ENCODE measurements at places on chromosomes 1 and 21. TPM values are rescaled to one million over a fixed set of nuclear protein-coding genes. Genes with fewer than 3 reads are reported as not detected.

Gene HNRNPR
- 105 TPM for polyA plus RNA-seq

GRCh38 chr1:69994241-69994640 is 211.1 kb downstream of the LRRC40 start:
- no peak for DNase-seq

DNA sequence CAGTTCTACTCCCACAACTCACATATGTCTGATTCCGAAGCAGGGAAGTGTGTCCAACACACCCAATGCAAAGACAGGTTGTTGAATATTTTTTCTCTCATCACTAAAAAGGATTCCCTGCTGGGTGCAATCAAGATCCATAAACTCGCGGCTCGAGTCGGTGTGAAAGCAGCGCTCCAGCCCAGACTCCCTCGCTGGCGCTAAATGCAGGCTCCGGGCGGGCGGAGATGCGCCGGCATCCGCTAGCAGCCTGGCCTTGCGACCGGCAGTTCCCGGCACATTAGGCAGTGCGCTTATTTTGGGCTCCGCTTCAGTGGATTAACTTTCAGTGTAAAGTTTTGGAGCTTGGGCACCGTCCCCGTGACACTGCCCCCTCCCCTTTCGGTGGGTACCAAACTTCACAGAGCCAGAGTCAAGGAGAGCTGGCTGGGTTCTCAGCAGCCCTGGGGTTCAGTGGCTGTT is 87.7 kb upstream of the POU3F1 start:
- no peak for DNase-seq

Gene CRYAA
- not detected for polyA plus RNA-seq

Gene NBPF10
- polyA plus RNA-seq, result 1.1 TPM

Gene SPRR4
- not detected for polyA plus RNA-seq

DNA sequence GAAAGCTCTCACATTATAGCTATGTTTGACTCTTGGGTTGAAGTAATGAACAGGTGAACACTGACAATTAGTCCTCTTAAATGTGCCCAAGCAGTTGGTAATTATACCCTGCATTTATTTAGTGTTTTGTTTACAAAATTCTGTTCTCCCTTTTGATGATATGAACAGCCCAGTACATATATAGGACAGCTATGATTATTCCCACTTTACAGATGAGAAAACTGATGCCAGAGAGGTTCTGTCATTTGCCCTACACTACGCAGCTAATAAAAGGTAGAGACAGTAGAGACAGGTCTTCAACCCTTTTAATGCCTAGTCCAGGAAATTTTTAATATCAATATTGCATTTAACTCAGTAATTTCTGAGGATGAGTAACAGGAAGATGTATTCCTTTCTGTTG is 46.1 kb upstream of the DNAJC6 start:
- no peak for DNase-seq

DNA sequence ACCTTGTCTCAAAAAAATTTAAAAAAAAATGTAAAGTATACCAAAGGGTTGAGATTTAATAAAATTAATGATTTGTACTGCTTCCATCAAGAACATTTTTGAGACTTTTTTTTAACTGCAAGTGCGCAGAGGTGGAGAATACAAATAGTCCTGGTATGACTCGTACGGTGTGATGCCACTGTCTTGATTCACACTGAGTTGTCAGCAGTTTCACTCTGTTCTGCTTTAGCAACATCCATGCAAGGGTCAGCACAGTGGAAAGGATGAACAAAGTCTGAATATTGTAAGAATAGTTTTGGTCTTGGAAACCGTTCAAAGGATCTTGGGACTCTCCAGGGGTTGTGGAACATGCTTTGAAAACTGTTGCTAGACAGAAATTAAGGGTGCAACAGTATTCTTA is 40.2 kb downstream of the EXO1 start:
- no peak for DNase-seq

Gene HRNR
- not detected for polyA plus RNA-seq

DNA sequence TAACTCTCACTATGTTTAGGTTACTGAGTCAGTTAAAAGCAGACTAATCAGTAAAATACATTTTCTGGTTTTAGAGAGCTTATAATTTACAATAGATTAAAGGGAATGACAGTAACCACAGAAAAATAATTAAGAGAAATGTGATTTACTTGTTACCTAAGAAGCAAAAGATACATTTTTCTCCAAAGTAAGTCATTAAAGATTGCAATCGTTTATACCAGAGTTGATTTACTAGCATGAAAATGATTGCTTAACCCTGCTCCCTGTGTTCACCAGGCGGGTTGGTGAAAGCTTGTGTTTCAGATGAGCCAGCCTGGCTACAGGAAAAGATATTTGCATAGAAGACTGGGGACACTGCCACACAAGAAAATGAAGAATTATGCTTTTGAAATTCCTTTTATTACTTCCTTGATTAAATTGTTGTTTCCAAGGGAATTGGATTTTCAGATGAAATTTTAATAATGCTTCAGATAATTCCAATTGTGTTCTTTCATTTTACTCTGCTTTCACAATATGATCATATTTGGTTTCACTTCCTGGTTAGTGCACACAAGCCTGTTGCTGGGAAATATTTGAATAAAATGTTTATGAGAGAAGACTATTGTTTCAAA is 27.9 kb downstream of the LRRC8B start:
- DNase-seq, result no peak

Gene CLDN17
- not detected for polyA plus RNA-seq

DNA sequence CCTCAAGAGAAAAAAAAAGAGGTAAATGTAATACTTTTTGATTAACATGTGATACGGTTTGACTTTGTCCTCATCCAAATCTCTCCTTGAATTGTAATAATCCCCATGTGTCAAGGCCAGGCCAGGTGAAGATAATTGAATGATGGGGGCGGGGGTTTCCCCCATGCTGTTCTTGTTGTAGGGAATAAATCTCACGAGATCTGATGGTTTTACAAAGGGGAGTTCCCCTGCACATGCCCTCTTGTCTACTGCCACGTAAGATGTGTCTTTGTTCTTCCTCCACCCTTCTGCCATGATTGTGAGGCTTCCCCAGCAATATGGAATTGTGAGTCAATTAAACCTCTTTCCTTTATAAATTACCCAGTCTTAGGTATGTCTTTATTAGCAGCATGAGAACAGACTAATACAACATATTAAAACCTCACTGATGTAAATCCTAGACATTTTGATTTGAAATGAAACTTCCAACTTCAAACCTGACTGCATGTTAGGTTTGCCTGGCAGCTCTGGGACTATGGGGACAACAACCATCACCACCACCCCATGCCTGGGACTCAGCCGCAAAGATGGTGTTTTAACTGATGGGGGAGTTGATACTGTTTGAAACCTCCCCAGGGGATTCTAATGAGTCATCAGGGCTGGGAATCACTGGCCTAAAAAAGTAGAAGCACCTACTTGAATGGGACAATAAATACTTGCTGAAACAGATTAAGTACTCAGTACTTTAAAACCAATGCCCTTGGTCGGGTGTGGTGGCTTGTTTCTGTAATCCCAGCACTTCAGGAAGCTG is 32.8 kb upstream of the BACH1 start:
- no peak for DNase-seq

DNA sequence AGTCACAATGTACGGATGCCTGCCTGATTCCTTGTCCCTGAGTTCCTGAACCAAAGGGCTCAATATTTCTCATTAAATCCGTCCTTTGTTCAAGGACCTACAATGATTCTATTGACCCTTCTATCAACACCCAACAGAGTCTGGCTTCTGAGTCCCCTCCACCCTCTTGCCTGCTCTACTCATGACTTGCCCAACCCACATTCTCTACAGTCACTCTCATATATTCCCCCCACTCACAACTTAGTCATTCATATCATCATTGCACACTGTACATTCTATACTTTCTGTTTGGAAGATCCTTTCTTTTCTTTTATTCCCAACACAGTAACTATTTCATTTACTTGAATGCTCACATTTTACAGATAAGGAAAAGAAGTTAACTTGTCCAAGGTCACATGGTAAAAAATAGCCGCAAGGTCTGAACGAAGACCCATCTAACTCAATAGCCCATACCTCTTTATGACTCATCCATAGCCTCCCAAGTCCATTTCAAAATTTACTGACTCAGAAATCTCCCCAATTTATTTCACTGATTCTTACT is 3.6 kb downstream of the OTUD7B start:
- no peak for DNase-seq

DNA sequence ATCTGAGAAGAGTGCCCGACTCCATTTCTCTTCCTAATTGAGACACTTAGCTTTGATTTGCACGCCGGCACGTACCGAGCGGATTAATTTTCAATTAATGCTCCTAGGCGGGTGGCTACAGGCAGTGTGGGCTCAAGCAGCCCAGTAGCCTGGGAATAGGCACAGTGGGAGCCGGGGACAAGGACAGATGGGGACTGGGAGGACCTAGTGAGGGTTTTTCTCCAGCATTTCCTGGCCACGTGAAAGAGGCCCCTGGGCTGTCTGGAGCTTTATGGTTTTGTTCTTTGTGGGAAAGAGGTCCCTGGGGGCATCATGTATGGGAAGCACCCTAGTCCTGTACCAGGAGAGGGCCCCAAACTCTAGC is 78.6 kb upstream of the CSF3R start:
- DNase-seq, result no peak

All from hepatocyte (in vitro differentiated cells).